Activated T-helper 1 cell treated with anti-CD3 and anti-CD28 coated beads, Interleukin-12 subunit alpha, Interleukin-12 subunit beta, Interleukin-2, Interleukin-4 antibody, amounts not matched to agents 30 ng/mL and 10 ng/mL and 1 ng/mL, durations not matched to agents 14 hours and 24 hours and 36 hours (primary cell): ENCODE measurements at places on chromosomes 5 and 9. TPM values are rescaled to one million over a fixed set of nuclear protein-coding genes. Genes with fewer than 3 reads are reported as not detected.

FOXD4 gene
- 0.13 and 0.22 TPM in 2 replicates for total RNA-seq

MLLT3 gene
- 33.8 and 36.4 TPM in 2 replicates for total RNA-seq

SLC22A4 gene
- 1.6 and 2.6 TPM in 2 replicates for total RNA-seq

DNA sequence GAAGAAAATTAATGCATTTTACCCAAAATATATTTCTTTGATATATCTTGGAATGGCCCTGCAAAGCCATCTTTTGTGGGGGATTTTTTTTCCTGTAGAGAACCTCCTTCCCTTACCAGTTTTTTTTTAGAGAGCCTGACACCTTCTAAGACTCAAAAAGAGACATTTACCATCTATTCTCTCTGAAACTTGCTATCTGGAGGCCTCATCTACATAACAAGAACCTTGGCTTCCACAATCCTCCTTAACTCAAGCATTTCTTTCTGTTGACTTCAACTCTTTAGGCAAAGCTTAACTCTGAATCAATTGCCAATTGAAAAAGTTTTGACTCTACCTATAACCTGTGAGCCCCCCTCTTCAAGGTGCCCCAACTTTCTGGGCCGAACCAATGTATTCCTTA, 6.2 kb downstream of the SLC45A2 start:
- H3K27me3 ChIP-seq, result peaks cover 3% of the 10 kb centered on the region
- peaks cover 8% of the 10 kb centered on the region for H3K4me1 ChIP-seq
- no peak for DNase-seq
- no peak overlapping the region for H3K4me3 ChIP-seq

GRCh38 chr5:43685252-43685950, 82.4 kb downstream of the NNT start:
- no peak for DNase-seq
- H3K27me3 ChIP-seq, result no peaks in the 10 kb centered on the region
- H3K4me3 ChIP-seq, result no peak overlapping the region
- H3K27ac ChIP-seq, result no peak overlapping the region
- peaks cover 30% of the 10 kb centered on the region for H3K36me3 ChIP-seq

- H3K27me3 ChIP-seq, result no peaks in the 10 kb centered on the region
- no peak overlapping the region for H3K27ac ChIP-seq
- no peaks in the 10 kb centered on the region for H3K4me1 ChIP-seq
- H3K36me3 ChIP-seq, result no peaks in the 10 kb centered on the region
- no peak for DNase-seq
These were observed 406.0 kb upstream of the PIK3R1 start for GRCh38 chr5:67809589-67809988.

DNA sequence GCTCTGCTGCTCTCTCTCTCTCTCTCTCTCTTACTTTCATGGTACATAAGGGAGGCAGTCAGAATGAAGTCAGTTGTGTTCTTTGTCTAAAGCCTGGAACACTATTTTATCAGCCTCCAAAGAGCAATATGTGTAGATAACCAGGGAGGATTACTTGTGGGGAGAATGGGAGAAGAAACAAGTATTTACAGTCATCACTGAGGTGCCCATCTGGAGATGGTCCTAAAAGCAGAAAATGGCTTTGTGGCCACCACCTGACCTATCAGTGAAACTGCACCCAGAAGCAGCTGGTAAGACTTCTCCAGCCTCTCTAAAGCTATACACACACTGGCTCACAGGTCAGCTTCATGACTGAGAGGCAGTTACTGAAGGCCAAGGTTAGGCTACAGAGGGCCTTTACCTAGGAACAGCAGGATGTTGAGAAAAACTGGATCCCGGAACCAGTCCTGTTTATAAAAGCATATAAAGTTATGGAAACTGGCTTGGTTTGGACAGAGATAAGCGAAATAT, 75.1 kb downstream of the MRPS27 start:
- peaks cover 10% of the 10 kb centered on the region for H3K36me3 ChIP-seq
- H3K27me3 ChIP-seq, result peaks cover 3% of the 10 kb centered on the region
- no peak overlapping the region for H3K4me3 ChIP-seq
- DNase-seq, result no peak
- H3K27ac ChIP-seq, result no peak overlapping the region
- peaks cover 11% of the 10 kb centered on the region for H3K4me1 ChIP-seq

- H3K27ac ChIP-seq, result no peak overlapping the region
- no peak overlapping the region for H3K4me3 ChIP-seq
- peaks cover 1% of the 10 kb centered on the region for H3K27me3 ChIP-seq
- H3K36me3 ChIP-seq, result no peaks in the 10 kb centered on the region
These were observed 61.0 kb upstream of the TARS1 start for GRCh38 chr5:33379757-33380156.

GRCh38 chr9:19498015-19498414, 89.2 kb downstream of the ACER2 start:
- H3K4me1 ChIP-seq, result peaks cover 12% of the 10 kb centered on the region
- no peak overlapping the region for H3K4me3 ChIP-seq
- no peak overlapping the region for H3K27ac ChIP-seq
- peaks cover 9% of the 10 kb centered on the region for H3K27me3 ChIP-seq
